Stimulated activated CD8-positive, alpha-beta memory T cell treated with anti-CD3 and anti-CD28 coated beads, Interleukin-4, amount 100 ng/mL, for 1 hour (primary cell): ENCODE measurements at places on chromosomes 1 and 21.

- no peak for DNase-seq
Observed at GRCh38 chr1:161080441-161081405, 8.6 kb downstream of the NECTIN4 start.

- no peak for DNase-seq
Observed at GRCh38 chr1:201764166-201764565, 64.8 kb upstream of the IPO9 start.

DNA sequence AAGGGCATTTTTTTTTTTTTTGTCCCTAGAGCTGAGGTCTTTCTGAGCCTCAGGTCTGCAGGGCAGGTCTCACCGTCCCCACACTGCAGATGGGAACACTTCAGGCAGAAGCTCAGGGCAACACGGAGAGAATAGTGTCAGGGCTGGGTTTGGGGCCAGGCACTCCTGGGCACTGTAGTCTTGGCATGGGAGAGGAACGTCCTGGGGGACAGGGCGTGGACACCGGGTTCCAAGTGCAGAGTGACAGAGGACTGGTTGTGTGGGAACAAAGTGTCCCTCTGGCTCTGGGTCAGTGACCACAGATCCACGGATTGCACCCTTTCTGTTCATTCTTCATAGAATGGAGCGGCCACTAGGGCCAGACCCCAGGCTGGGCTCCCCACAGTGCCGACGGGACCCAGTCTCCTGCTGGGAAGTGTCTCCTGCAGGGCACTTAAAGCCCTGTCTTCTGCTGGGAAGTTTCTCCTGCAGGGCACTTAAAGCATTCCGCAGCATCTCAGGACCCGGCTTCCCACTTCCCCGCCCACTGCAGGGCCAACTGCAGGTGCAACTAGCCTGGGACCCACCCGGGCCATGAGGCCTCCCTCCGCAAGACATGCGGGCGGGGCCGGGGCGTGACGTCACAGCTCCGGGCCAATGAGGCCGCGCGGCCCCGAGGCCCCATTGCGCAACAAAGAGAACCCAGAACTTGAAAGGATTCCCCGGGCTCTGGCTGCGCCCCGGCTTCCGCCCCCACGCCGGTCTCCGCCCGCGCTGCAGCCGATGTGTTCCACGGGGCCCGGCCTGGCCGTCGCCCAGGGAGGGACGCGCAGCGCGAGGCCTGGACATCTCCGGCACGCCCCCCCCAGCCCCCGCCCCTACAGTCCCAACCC, 1.2 kb downstream of the GPR153 start:
- peak; percentile 60 for DNase-seq

- DNase-seq, result no peak
Observed at GRCh38 chr1:183039330-183039729, 16.1 kb downstream of the LAMC1 start.

DNA sequence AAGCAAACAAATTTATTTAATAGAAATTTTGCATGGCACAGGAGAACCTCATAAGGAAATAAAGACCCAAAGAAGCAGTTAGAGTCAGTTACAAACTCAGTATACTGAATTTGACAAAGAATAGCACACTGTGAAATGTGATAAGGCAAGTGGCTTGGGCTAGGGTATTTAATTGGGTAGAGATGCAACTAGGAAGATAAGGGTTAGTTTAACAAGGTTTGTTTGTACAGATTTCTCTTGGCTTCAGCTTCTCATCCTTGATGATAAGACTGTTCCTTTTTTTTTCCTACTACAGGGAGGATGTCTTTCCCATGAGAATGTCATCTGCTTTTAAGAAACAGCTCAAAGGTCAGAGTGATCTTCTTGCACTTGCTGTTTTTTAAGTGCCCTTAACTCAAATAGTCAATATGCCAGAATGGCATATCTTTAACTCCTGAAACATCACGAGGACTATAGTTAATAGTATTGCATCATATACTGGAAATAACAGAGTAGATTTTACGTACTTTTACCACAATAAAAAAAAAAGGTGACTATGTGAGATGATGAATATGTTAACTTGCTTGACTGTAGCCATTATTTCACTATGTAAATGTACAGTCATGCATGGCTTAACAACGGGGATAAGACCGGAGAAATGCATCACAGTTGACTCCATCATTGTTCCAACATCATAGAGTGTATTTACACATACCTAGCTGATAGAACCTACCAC, 9.2 kb upstream of the TRAF3IP3 start:
- DNase-seq, result no peak

DNA sequence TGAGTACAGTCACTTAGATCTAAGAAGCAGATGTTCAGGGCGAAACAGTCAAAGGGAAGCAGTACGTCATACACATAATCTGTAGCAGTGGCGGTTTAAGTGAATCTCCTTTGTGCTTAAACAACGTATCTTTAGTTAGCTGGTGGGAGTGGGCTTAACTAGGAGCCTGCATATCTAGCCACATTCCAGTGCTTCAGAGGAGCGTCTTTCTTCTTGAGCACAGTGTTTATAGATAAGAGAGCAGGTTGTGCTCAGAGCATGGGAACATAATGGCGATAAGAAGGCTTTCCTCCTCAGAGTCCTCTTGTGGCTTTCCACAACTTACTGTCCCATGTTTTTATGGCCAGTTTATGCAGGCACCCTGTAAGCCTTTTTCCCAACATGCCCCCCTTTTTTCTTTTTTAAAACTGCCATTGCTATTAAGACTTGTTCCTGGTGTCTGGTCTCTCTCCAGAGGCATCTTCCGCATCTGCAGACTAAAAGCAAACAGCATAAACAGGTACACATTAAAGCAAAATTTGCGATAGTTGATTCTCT, 3.2 kb downstream of the DAP3 start:
- DNase-seq, result no peak

DNA sequence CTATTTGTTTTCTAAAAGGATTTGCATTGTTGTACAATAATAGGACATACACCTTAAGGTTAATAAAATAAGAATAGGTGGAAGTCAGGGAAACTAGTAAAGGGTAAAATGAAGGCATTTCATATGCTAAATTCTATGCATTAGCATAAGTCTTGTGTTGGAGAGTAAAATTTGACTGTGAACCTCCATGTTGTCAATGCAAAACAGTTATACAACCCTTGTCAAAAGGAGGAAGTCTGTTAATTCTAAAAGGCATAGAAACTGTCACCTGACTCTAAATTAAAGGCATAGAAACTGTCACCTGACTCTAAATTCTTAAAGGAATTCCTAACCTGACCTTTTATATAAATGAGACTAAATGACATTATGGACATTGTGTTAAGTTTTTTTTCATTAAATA, 291.8 kb downstream of the OLFM3 start:
- no peak for DNase-seq

GRCh38 chr1:175866776-175867175, 123.4 kb upstream of the TNR start:
- no peak for DNase-seq

GRCh38 chr1:77543822-77544448, 138.5 kb downstream of the ZZZ3 start:
- no peak for DNase-seq

- DNase-seq, result no peak
Observed at GRCh38 chr1:39900662-39901463, 854 bp downstream of the MYCL start.

- no peak for DNase-seq
Observed at GRCh38 chr1:227736814-227737432, 1.7 kb downstream of the SNAP47 start.

GRCh38 chr1:187837787-187838186, 1009.0 kb downstream of the PLA2G4A start:
- no peak for DNase-seq

DNA sequence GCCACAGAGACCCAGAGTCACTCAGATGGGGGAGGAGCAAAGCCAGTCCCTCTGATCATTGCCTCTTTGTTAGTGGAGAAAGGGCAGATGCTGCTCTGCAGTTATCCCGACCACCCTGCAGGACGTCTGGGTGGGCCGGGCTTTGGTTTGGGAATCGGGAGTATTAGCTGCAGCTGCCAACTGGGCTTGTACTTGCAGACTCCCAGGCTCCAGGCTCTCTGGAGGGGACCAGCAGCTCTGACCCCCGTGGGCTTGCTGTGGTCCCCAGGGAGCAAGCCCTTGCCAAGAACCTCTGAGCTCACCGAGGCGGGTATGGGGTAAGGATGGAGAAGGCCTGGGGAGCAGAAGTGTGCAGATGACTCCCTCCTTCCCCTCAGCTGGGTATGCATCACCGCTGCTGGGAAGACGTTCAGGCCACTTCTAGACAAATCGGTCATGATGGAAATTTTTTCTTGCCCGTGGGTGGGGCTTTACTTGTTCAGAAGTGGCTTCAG, 21.6 kb downstream of the MAPKAPK2 start:
- no peak for DNase-seq

GRCh38 chr1:160061369-160062229, 8.4 kb downstream of the KCNJ10 start:
- no peak for DNase-seq

DNA sequence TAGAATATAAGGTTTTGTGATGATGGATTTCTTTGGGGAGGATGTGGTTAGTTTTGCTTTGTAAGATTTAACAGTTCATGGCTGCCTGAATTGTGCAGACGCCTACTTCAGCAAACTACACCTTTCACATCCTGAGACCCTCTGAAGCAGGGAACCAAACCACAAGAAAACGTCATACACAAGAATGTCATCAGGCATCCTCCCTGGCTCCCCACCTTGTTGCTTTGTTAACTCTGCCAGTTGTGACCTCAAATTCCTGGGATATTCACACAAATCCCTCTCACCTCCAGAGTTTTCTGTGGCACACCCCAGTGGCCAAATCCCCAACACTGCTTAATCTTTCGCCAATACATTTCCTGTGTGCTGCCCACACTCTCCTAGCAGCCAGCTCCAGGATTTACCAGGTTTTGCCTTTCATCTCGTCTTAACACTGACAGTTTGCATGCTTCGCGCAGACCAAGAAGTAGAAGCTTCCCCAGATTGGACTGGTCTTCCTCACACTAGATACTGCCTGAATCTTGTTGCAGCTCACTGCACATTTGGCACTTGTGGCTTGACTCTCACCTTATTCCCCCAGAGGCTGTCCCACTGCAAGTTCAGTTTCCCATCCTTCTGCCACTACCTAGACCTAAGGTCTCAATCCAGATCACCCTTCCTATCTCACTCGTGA, 51.1 kb upstream of the CTTNBP2NL start:
- DNase-seq, result no peak

GRCh38 chr1:182484531-182485257, 34.7 kb downstream of the RGSL1 start:
- DNase-seq, result no peak
